ENCODE measurements at places on chromosomes 4 and X.

DNA sequence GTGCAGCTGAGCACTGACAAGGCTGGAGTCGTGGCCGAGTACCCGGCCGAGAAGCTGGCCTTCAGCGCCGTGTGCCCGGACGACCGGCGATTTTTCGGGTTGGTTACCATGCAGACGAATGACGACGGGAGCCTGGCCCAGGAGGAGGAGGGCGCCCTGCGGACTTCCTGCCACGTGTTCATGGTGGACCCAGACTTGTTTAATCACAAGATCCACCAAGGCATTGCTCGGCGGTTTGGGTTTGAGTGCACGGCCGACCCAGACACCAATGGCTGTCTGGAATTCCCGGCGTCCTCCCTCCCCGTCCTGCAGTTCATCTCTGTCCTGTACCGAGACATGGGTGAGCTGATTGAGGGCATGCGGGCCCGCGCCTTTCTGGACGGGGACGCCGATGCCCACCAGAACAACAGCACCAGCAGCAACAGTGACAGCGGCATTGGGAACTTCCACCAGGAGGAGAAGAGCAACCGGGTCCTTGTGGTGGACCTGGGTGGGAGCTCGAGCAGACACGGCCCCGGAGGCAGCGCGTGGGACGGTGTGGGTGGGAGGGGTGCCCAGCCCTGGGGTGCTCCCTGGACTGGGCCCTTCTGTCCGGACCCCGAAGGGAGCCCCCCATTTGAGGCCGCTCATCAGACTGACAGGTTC lies 24.3 kb downstream of the RGS12 start:
- no peak for DNase-seq

- DNase-seq = no peak
Measured at GRCh38 chrX:38452603-38453002, 100.2 kb downstream of the OTC start.

DNA sequence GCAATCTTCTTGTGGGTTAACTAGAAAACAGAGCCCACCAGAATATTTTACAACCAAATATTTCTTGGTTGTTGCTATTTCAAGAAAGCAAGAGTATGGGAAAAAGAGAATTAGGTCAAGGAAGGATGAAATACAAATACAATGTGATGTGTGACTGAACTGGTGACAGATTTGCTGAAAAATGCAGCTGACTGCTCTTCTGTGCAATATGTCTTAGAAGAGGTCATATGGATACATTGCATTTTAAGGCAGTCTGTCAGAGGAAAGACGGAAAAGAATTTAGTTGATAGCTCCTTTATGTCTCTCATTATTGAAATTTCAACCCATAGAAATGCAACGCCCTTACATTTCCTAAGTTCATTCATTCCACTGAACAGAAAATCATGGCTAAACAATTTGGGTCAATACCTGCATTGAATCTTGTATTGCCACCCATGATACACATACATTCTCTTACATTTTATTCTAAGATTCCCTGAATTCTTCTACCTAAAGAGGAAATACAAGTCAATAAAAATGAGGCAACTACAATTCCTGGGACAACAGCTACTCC lies 423.1 kb downstream of the ADAM29 start:
- no peak for DNase-seq

GRCh38 chrX:23844502-23845138 lies 61.6 kb downstream of the SAT1 start:
- DNase-seq = peak; percentile 28

DNA sequence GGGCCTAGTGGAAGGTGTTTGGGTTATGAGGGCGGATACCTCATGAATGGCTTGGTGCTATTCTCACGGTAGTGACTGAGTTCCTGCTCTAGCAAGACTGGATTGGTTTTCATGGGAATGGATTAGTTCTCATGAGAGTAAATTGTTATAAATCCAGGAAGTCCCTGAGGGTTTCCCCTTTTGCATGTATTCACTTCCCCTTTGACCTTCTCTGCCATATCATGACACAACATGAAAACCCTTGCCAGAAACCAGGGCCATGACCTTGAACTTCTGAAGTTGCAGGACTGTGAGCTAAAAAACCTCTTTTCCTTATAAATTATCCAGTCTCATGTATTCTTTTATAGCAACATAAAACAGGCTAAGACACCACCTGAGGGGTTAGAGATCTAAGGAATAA lies 529.7 kb upstream of the RPS6KA3 start:
- no peak for DNase-seq

DNA sequence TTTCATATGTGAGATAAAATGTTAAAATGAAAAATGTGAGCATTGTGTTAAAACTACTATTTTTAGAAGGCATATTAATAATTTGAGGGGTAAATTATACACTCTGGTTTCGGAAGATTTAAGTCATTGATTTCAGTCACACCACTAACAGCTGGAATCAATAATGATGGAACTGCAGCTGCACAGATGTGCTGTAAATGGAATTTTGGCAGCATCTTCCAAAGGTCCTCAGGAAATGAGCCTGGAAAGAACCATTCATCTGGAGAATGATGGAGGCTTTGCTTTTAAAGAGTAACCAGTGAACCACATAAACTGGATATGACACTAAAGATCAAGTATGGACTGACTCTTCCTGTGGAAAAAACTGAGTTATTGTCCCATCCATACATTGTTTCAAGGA lies 759.0 kb upstream of the EPHA5 start:
- DNase-seq = no peak

DNA sequence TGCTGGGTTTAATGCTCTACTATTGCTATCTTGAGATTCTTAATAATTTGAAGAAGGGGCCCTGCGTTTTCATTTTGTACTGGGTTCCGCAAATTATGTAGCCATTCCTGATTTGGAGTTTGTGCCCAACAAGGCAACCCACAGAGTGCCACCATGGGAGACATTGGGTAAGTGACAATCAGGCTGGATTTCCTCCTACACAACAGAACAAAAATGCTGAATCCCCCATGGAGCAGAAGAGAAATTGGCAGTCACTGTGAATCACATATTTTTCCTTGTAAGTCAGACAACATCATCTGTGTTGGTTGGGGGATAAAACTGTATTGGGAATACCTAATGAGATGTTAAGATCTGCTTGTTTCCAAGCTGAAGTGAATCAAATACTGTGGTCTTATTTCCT lies 80.9 kb downstream of the CNGA2 start:
- no peak for DNase-seq

DNA sequence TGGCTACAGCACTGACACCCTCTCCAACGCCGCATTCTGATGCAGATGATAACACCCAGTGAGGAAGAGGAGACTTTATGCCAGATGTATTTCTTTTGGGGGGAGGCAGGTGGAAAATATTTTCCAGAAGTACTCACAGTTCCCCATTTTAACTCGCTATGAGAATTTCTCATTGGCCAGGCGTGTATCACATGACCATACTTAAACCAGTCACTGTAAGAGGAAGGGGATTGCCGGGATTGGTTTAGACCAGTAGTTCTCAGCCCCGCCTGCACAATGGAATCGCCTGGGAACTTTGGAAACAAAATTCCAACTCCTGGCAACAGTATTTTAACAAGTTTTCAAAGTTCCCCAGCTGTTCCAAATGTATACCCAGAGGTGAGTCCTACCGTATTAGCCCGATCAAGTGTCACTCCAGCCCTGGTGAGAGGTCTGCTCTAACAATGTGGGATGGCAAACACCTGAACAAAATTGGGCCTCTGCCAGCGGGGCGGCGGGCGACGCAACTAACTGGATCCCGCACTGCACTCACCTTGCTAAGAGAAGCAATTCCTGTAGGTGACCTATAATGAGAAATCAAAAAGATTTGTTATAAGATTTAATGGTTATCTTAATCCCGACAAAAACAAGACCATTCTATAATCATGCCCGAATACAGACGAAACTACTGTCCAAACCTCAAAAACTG lies 2.9 kb upstream of the MSL3 start:
- DNase-seq = peak; percentile 60

DNA sequence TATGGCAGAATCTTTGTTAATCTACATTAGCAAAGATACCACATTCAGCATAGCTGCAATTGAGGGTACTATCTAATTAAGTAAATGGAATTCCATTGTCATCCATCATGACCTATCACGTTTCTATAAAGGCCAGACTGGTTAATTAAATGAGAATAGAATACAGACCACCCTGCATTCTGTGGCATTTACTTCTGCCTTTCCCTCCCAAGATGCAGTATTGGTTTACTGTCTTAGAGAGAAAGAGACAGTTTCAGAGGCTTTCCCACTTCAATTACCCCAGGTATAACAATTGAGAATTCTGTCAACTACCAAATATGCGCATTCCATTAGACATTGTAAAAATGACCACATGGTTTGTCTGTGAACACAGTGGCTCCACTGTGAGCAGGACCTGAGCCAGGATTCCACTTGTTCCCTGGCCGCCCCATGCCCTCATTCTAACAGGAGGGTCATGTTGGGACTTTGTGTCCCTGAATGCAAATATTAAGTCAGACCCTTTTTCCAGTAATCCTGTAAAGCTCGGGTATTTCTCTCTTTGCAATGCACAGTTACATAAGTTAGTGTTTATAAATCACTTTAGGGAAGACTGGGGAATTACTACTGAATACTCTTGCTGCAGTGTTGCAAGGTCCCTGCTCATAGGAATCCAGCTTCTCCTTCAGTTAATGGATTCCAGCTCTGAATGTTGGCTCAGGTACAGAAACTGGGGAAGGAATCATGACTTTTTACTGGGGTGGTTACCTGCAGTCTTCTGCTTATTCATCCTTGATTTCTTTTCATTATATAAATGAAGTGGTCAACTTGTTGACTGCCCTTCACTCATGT lies 261.0 kb downstream of the PDGFC start:
- DNase-seq = no peak

- no peak for DNase-seq
Measured at GRCh38 chr4:139337612-139338011, 35.3 kb upstream of the NDUFC1 start.

DNA sequence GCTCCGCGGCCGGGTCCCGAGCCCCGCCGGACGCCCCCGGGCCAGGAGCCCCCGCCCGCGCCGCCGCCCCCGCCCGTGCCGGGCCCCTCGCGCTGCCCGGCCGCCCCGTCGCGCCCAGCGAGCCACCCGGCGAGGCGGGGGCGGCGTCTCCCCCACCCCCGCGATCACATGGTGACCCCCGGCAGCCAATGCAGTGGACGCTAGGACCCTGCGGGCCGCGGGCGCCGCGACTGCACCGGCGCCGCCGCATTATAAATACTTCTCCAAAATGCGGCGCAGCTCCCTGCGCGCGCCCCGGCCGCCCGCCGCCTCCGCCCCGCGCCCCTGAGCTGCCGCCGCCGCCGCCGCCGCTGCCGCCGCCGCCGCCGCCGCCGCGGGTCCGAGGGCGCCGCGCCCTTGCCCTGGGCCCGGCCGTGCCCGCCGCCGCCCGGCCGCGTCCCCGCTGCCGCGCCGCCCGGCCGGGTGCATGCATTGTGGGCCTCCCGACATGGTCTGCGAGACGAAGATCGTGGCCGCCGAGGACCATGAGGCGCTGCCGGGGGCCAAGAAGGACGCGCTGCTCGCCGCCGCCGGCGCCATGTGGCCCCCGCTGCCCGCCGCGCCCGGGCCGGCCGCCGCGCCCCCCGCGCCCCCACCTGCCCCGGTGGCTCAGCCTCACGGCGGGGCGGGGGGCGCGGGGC lies at the start of gene NAT8L:
Gene NAT8L (plus strand): TSS at position 282 of the 680 bp plus-strand sequence. CDS start 185 bp downstream, at position 467.
- peak; percentile 88 for DNase-seq

- no peak for DNase-seq
Measured at GRCh38 chrX:49106296-49106695, 17.2 kb downstream of the GPKOW start.

DNA sequence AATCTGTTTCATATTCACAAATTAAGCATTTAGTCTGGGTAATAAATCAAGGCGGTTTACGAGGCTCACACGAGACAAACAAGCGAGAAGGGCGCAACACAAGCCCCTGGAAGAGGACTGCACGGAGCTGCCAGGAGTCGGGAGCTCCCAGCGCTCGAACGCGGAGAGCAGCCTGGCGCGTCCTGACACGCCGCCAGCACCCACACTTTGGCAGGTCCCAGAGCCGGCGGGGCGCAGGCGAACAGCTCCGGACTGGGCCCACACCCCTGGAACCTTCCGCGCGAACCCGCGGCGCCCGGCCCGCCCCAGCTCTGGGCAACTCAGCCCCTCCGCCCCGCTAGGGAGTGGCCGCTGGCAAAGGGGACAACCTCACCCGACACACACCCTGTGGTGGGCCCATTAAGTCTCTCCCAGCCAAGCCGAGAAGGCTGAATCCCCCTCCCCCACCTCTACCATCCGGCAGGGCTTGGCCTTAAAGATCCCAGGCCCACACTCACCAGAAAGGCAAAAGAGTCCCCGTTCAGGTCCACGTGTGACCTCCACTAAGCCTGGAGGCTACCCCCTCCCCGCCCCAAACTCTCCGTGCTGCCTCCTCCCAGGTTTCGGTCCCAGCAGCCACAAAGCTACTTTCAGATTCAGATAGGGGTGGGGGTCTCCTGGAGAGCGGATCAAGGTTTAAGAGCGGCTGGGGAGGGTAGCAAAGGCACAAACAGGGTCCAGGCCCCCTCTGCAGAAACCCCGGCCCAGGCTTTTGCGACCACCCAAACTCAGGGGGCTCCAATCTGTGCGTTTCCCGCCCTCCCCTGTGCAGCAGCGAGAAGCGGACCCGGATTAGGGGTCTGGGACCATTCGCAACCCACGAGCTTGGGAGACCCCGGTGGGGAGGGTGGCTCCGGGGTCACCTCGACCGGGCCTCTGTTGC lies 47.5 kb upstream of the BCOR start:
- no peak for DNase-seq

DNA sequence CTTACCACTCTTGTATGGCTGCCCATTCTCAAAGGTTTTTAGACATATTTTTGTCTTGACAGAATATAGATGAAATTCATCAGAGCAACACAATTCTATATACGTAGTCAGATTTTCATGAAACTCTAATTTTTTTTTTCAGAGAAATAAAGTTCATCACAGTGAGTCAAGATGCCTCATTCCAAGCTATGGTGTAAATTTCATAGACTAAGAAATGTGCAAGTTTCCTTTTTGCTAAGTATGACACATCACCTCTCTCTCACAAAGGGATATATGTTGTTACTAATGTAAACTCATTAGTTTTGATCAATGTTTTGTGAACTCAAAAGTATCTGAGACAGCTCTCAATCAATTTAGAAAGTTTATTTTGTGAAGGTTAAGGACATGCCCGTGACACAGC lies 60.4 kb upstream of the ATXN3L start:
- no peak for DNase-seq

- DNase-seq = no peak
Measured at GRCh38 chrX:113675278-113675677, 834.6 kb upstream of the AMOT start.
